ENCODE measurements at places on chromosomes 11 and 22. TPM values are rescaled to one million over a fixed set of nuclear protein-coding genes. Genes with fewer than 3 reads are reported as not detected.

TMPRSS4 gene
- not detected for total RNA-seq

LMNTD2 gene
- 1.8 TPM for total RNA-seq

ANGPTL5 gene
- not detected for total RNA-seq

DNA sequence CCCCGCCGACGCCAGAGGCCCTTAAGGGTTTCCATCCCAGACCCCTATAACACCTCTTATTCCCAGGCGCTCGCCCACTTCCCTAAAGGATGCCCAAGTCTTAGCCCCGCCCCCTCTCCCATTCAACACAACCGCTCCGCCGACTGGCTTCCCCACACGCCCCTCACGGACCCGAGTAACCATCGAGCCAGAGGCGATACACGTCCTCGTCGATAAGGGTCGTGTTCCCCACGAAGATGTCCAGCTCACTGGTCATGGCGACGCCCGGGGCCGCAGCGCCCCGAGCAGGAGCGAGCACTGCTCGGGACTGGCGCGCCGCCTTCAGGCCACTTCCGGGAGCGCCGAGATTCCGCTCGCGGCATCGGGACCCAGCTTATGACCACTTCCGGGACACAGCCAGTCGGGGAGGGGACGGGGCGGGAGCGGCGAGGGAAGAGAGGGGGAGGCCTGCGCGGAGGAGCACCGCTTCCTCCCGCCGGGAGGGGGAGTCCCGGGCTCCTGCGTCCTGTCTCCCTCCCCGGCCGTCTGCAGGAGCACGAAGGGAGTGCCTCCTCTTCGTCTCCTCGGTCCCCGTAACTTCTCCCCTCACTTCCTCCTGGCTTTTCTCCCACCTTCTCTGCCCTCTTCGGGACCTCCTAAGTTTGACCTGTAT, at the start of gene FIBP:
TSS of gene FIBP (minus strand) at position 309 of the 652 bp plus-strand sequence. CDS start at position 256, 53 bp downstream.
- H3K4me3 ChIP-seq, result peak within 1 kb of the TSS; percentile 96
- H3K27ac ChIP-seq, result peak within 1 kb of the TSS; percentile 96
- H3K27me3 ChIP-seq, result peaks cover 11% of the 10 kb centered on the region
- H3K4me1 ChIP-seq, result peaks cover 56% of the 10 kb centered on the region

DNA sequence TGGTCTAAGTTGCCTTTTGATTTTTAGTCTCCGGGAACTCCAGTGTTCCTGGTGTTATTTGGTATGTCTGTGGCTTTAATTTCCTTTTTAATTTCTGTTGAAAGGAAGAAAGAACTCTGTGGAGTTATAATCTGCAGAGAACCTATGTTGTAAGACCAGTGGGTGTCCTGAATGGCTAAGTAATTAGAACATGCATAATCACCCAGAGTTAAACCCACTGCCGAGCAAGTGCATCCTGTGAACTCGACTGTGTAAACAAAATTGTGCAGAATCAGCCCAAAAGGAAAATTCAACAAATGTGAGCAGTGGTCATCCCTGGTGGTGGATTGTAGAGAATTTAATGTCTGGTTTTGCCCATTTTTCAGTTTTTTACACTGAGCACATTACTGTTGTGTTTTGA, 162.5 kb downstream of the COMMD9 start:
- no peaks in the 10 kb centered on the region for H3K36me3 ChIP-seq
- DNase-seq, result no peak
- H3K4me3 ChIP-seq, result no peak overlapping the region
- peaks cover 15% of the 10 kb centered on the region for H3K4me1 ChIP-seq
- H3K27ac ChIP-seq, result no peak overlapping the region

- peaks cover 40% of the 10 kb centered on the region for H3K4me1 ChIP-seq
- no peak overlapping the region for H3K27ac ChIP-seq
- no peak overlapping the region for H3K4me3 ChIP-seq
- H3K27me3 ChIP-seq, result no peaks in the 10 kb centered on the region
Measured at GRCh38 chr22:27724157-27724556, 77.4 kb downstream of the MN1 start.

DNA sequence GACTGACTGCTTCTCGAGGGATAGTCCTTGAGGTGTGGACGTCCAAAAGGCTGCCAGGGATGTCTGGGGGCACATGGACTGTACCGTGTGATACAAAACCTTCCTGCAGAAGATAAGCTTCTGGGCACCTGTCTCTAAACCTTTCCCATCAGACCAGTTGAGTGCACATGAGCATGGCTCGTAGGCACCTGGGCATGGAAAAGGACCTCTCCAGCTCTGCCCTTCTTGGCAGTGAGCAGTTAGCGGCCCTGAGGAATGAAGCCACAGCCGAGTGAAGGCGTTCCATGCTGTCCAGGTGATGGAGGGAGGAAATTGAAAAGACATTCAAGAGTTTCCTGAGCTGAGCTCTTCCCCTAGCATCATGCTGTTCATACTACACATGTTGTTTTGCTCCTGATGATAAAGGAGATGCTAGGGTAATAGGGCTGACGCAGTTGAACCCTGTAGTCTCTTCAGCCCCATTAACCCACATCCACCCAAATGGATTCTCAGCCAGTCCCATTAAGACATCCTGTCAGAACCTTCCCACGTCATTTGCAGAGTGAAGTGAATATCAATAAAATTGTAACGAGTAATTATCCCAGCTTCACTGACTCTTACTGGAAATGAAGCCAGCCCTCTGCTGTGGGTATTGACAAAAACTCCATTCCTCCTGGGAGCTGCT, 138.6 kb downstream of the KIRREL3 start:
- no peaks in the 10 kb centered on the region for H3K36me3 ChIP-seq
- no peak for DNase-seq
- peaks cover 13% of the 10 kb centered on the region for H3K4me1 ChIP-seq
- H3K27ac ChIP-seq, result no peak overlapping the region
- no peaks in the 10 kb centered on the region for H3K27me3 ChIP-seq
- no peak overlapping the region for H3K4me3 ChIP-seq
